Activated T-cell treated with anti-CD3 and anti-CD28 coated beads for 48 hours (primary cell): ENCODE measurements at places on chromosomes 5 and 9.

GRCh38 chr9:27337833-27338526 is 41.0 kb upstream of the EQTN start:
- DNase-seq: no peak

GRCh38 chr5:134555223-134555889 is 29.9 kb downstream of the JADE2 start:
- no peak for DNase-seq

- DNase-seq: no peak
Measured at GRCh38 chr5:43213951-43214350, 21.9 kb downstream of the NIM1K start.

- no peak for DNase-seq
Measured at GRCh38 chr9:88814577-88814976, 176.7 kb upstream of the S1PR3 start.

DNA sequence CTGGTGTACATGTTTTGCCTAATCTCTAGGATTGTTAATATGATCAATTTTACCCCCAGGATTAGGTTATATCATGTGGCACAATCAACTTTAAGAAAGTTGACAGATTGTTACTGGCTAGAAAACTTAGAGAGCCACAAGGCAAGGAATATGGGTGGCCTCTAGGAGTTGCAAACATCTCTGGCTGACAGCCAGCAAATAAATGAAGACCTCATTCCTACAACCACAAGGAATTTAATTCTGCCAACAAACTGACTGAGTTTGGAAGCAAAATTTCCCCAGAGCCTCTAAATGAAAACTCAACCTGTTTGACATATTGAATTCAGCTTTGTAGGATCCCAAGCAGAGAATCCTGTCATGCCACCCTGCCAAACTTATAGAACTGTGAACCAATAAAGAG is 196.4 kb upstream of the PTGER4 start:
- DNase-seq: no peak

DNA sequence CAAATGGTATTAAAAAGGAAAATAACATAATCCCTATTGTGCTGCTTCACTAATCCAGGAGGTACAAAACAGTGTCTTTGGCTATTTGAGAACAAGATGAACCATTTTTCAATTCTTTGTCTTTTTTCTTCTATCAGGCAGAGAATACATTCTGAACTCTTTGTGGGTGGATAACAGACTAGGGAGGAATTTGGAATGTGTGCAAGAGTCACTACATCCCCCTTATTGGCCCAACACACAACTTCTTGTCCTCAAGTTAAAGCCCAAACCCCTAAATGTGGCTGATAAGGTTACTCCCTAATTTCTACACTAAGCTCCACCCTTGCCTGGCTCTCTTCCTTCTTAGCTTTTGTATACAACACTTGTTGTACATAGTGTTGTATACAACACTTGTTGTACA is 342.7 kb upstream of the RFX3 start:
- DNase-seq: no peak

GRCh38 chr5:59782856-59783255 is 110.7 kb downstream of the PDE4D start:
- no peak for DNase-seq

GRCh38 chr5:8508231-8508630 is 639.3 kb downstream of the MTRR start:
- DNase-seq: no peak

- DNase-seq: no peak
Measured at GRCh38 chr5:56552612-56553268, 262.6 kb upstream of the MAP3K1 start.

DNA sequence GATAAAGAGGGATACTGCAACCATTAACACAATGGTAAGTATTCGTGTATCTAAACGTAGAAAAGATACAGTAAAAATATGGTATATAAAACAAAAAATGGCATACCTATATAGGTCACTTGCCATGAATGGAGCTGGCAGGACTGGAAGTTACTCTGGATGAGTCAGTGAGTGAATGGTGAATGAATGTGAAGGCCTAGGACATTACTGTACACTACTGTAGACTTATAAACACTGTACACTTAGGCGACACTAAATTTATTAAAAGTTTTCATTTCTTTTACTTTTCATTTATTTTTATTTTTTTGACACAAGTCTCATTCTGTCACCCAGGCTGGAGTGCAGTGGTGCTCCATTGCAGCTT is 14.1 kb downstream of the TDRD7 start:
- no peak for DNase-seq

DNA sequence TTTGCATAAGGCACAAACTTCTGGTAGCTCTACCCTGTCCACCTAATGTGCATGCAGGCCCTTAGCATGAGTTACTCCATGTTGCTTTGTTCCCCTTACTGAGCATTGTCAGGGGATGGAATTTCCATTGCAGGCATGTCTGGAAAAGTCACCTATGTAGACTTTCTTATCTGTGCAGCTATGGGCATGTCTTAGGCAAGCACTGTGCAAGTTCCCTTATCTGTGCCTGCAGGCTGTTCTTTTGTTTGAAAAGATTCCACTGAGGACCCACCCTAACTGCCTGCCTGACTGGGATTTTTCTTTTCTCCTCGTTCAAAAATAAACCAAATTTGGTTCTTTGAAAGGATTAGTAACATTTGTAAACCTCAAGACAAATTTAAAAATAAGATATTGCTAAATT is 587.0 kb downstream of the CDH18 start:
- DNase-seq: no peak

GRCh38 chr5:65832603-65833228 is 93.7 kb upstream of the ERBIN start:
- DNase-seq: no peak

DNA sequence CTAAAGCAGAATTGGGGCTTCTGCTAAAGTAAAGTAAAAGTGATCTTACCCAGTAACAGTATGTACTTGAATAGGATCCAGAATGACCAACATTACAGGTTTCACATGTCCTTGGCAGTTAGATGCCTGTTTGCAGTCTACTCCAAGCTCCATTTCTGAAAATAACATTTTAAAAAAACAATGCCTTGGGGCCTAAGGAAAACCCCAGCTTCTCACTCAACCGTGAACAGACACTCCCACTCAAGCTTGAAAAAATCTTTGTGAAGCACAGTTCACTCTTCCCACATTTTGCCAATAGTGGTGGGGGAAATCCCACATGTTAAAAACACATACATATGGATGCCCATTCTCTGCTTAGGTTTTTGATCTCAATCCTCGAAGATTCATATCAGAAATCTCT is 304.1 kb downstream of the ARRDC3 start:
- no peak for DNase-seq

- no peak for DNase-seq
Measured at GRCh38 chr9:97315550-97315949, 8.1 kb downstream of the CCDC180 start.

- no peak for DNase-seq
Measured at GRCh38 chr9:137606734-137607138, 1.2 kb downstream of the ARRDC1 start.

- no peak for DNase-seq
Measured at GRCh38 chr9:36725777-36726356, 153.2 kb downstream of the MELK start.

DNA sequence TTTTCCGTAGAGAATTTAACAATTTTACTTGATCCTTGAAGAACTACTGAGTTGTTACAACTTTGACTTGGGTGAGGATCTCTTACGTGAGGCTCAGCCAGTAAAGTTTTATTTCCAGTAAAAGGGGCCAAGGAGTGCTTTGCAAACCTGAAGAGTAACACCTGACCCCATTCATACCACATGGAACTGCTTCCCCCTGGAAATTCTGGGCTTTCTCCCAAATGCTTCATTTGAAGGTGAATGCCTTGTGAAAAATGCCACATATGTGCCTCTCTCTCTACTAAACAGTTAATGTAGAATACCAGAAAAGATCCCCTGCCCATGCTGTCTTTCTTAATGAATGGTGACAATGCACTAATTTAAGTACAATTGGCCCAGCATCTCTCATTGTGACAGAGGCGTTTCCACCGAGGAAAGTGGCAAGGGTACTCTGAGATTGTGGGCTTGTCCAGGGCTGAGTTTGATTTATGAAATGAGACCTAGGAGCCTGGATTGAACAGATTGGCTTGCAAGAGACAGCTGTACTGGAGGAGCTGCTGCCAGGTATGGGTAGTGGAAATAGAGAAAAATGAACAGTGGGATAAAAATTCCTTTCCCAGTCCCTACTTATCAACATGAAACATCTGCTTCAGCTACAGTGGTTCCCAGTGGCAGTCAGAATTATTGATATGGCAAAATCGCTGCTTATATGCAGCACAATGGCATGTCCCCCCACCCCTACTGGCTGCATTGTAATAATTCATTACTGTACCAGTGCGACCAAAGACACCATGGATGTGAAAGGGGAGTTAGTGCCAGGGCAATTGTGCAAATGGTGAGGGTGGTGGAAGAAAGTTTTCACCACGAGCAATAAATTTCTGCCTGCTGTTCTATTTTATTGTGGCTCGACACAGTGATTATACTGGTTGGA is 843.7 kb upstream of the WWC1 start:
- no peak for DNase-seq

GRCh38 chr9:121682926-121683515 is 31.6 kb downstream of the DAB2IP start:
- no peak for DNase-seq

DNA sequence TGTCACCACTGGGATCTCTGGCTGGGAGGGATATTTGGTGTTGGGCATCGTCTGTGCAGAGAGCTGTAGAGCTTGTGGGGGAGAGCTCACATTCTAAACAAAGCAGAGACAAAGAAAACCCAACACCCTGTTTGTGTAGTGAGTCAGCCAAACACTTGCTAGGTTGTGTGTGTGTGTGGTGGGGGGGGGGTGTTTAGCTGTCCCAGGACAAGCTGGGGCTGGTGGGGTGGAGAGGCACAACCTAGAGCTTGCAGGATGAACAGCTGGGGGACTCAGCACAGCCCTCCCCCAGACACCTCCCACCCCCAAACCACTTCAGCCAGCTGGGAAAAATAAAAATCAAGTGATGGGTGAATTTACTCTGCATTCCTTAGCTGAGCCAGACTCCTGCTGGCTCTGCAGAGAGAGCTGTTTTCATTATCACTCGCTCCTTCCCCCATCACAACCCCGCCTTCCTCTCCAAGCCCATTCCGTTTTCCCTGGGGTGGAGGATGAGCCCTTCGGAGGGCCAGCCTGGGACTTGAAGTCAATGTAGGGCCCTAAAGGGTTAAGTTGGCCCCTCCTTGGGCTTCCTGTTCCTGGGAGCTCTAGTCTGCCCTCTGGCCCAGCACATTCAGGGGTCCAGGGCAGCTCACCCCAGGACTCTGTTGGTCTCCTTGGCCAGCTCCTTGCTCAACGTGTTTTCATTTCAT is 2.6 kb downstream of the OLFML2A start:
- DNase-seq: no peak
